ENCODE measurements at places on chromosomes 3 and 15. TPM values are rescaled to one million over a fixed set of nuclear protein-coding genes. Genes with fewer than 3 reads are reported as not detected.
A peak's percentile ranks its signal among the peaks of the same experiment; 100 is the strongest.

FAM98B gene
- 22.4 TPM for total RNA-seq

- no peak for DNase-seq
Observed at GRCh38 chr15:98785807-98786621, 137.7 kb downstream of the IGF1R start.

SPTSSB gene
- total RNA-seq = not detected

- no peak for DNase-seq
Observed at GRCh38 chr15:43251185-43251870, 15.4 kb downstream of the TGM5 start.

- DNase-seq = no peak
Observed at GRCh38 chr15:37900326-37901221, 33.9 kb upstream of the TMCO5A start.

SHF gene
- 3.8 TPM for total RNA-seq

DNA sequence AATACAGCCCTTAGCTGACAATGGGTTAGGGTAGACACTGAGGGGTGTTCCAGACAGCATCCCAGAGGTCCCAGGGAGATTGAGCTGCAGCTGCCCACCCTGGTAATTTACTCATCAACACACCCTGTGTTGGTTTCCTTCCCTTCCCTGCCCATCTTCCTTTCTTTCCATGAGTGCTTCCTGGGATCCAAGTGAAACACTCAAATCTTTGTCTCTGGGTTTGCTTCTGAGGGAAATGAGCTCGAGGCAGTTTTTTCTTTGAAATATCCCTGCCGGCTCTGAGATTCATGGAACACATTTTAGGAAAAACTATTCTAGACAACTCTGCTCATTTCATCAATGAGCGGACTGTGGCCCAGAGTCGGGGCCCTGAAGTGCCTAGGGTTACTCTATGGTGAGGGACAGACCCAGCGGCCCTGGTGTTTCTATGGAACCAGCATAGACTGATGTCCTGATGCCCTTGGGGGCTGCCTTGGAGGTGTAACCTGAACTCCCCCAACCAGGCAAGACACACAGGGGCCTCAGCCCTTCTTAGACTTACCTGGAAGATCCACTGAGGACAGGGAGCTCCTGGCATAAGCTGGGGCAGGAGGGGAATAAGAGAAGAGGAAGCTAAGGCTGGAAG, 14.9 kb upstream of the CSRNP1 start:
- no peak for DNase-seq

LCTL gene
- not detected for total RNA-seq

DNA sequence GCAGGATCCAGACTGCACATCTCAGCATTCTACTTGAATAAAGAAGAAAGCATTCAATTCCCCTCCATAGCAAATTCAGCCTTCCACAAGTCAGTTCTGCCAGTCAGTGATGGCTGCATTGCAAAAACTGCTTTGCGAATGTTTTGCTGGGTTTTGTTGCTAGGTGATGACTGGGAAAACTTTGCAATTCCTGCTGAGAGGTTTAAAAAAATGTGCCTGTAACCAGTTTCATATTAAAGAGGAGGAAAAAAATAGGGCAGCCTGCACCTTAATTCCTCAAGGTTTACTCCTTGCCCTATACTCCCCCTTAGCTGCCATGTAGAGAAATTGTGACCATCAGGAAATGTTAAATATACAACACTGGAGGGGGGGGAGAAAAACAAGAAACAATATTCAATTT, 225.6 kb upstream of the ATP11B start:
- DNase-seq = no peak

CIB2 gene
- 5.5 TPM for total RNA-seq

DNA sequence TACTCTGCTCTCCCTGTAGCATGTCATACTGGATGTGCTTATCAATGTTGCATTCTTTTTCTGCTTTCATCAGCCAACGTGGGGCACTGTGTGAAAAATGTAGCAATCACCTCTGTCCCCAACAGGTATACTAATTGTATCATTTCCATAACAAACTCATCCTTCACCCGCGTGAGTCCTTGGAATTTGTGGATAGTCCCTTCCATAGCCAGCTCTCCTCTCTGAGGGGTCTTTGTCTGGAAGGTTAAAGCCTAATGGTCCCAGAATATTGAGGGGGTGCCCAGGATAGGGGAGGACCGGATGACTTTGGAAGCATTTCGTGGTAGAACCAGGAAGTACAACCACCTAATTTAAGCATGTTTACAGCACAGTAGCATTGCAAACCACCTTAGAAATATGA, 124.6 kb downstream of the FOXB1 start:
- DNase-seq = no peak

DNA sequence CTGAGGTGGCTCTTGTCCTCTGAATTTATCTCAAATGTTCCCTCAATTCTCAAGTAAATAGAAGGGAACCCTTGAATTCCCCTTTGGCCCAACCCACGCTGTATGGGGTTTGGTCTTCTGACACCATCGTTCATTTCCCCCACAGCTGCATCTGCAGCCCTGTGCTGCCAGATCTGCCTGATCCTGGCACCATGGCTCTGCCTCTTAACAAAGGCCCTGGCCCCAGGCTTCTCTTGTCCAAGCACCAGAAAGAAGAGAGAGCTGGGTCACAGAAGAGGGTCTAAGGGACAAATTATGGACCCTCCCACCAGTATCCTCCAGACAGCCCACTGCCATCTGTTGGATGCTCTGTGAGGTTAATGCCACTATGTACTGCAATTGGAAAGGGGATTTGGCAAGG, 1.8 kb downstream of the MAP1A start:
- DNase-seq = peak; percentile 59

DNA sequence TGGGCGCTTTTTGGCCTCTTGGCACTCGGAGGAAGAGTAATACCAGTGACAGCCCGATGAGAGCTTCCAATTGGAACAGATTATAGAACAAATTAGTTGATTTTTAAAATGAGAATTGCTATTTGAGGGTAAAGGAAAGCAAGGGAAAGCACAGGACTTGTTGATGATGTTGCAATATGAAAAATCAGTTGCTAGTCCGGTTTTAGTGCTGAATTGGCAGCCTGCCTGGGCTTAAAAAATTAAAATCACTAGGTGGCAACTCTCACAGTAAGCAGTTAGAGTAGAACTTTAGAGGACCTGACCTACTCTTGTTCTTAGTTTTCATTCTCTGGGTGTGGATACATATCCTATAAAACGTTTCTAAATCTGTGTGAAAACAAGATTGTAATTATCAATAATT, 2.1 kb upstream of the SCAANT1 start:
- DNase-seq = no peak

PCLAF gene
- 0.35 TPM for total RNA-seq

GRCh38 chr3:12871404-12871983, 30.1 kb upstream of the RPL32 start:
- DNase-seq = no peak

CACNA1D gene
- 0.45 TPM for total RNA-seq

ZNF660 gene
- 4.8 TPM for total RNA-seq

- DNase-seq = no peak
Observed at GRCh38 chr3:17322106-17322793, 420.2 kb downstream of the TBC1D5 start.

- DNase-seq = no peak
Observed at GRCh38 chr3:81502236-81502635, 259.2 kb downstream of the GBE1 start.

DNA sequence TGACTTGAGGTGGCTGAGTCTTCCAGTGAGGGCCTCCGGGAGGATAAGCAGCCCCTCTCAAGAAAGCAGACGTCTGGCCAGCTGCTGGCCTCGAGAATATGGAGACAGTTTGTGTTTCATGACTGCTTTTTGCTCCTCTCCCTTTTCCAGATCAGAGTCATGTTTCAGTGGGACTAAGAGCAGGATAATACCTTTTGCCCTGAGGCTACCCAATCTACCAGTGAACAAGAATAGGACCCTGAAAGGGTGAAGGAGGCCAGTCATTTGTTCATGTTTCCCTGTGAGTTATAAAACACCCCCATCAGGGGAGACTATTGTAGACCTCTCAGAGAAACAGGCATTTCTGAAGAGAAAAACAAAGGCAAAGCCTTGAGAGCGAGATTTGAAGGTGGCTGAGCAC, 137.4 kb downstream of the RYR3 start:
- DNase-seq = no peak

DNA sequence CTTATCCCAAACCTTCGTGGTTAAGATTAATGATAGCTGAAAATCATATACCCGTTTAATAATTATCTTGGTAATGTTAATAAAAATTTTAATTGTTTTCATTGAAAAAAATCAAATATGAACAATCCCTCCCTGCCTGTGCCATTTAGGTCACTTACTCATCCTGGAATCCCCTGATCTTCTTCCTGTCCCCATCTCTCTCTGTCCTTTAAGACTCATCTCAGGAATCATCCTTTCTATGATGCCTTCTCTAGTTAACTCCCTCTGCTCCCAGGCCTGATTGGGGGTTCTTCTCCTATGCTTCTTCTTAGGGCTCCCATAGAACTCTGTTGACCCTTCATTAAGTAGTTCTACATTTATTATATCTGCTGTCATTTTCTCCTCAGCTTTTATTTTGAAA, 91.6 kb downstream of the MBNL1 start:
- DNase-seq = no peak

RASL12 gene
- 4.7 TPM for total RNA-seq

NPRL2 gene
- total RNA-seq = 17.3 TPM

LYZL4 gene
- not detected for total RNA-seq

DNA sequence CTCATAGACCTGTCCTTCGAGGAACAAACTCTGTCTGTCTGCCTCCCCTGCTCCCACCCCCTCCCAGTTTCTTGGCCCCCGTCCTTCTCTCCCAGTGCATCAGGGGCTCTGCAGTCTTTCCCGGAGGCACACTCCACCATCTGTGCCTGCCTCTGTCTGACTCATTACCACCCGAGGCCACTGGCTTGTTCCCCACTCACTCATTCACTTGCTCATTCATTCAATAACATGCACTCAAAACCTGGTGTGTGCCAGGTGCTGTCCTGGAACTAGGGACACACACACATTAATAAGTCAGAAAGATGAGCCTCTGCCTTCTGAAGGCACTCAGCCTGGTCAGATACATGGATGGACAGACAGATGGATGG, 12.4 kb downstream of the AMIGO3 start:
- DNase-seq = no peak

- no peak for DNase-seq
Observed at GRCh38 chr3:19711160-19711782, 222.7 kb downstream of the EFHB start.

GRCh38 chr3:46067401-46067800, 40.1 kb upstream of the XCR1 start:
- no peak for DNase-seq

DNA sequence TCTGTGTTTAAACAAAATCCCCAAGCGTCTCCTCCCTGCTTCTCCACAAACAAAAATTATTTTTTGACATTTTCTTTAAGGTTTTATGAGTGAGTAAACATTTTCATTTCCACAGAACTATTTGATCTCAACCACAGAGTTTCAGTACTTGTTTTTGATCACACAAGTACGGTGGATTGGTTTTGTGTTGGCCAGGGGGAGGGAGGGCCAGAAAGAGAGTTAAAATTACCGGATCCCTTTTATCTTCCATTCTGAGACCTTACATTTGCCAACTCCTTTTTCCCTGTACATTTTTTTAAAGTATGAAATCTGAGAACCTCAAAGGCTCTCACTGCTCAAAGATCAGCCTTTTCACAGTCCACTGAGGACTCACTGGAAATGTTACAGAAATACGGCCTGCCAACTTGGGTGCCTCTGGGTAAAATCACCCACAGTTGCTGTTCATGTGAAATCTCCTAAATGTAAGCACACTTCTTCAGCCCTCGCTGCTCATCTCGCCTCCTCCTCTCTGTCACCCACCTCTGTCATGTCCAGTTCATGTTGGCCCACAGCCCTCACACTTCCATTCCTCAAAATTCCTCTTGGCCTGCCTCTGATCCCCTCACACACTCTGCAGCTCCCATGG, 1.7 kb downstream of the HOMER2 start:
- no peak for DNase-seq

TMEM207 gene
- not detected for total RNA-seq

GRCh38 chr3:12953201-12953995, 112.0 kb upstream of the RPL32 start:
- DNase-seq = no peak

GOLGA8R gene
- total RNA-seq = 2.6 TPM

EPB42 gene
- 2.8 TPM for total RNA-seq

LHFPL4 gene
- not detected for total RNA-seq

Measured in mesenteric fat pad (tissue), 1 donor.